ENCODE measurements at places on chromosomes 7 and 10.

DNA sequence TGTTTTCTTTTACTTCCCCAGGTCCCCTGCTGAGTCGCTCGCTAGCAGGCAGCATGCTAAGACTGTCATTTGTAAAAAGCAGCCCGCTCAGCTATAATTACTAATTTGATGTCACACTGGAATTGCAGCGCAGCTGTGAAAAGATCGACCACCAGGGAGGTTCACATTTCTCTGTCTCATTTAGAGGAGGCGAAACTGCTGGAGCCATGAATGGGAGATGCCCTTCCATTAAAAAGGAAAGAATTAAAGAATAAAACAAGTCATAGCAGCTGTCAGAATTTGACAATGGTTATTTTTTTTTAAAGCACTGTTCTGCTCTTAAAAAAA is 153.5 kb downstream of the PIP4K2A start:
- DNase-seq: no peak

DNA sequence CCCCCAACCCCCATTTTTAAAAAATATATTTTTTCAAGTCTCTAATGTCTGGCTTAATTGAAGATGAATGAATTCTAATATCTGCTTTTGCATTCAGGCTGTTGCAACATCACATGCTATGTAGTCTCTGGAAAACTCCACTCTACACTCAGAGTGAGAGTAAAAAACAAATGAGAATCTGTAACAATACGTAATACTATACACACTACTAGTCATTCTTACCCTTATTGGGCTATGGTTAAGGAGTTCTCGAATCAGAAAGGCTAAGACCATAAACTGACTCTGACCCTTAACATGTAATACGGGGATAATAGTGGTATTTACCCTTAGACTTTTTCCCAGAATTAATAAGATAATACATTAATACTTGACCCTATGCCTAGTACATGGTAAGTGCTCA is 42.9 kb upstream of the TMEM168 start:
- no peak for DNase-seq

DNA sequence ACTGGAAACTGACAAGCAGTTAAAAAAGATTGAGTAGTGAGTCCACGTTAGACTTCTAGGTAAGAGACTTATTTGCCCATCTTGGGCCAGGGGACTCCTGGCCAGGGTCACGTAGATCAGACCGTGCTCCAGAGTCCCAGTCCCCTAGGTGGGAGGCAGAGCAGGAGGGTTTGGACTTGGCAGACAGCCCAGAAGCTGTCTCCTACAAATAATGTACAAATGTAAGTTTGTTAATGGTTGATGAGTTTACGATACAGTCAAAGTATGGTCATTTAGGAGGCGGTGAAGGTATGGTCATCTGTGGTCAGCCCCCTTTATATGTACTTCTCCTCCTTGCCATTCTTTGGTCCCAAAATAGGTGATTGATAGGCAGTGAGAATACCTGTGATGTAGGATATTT is 28.2 kb downstream of the INPP5F start:
- DNase-seq: no peak

DNA sequence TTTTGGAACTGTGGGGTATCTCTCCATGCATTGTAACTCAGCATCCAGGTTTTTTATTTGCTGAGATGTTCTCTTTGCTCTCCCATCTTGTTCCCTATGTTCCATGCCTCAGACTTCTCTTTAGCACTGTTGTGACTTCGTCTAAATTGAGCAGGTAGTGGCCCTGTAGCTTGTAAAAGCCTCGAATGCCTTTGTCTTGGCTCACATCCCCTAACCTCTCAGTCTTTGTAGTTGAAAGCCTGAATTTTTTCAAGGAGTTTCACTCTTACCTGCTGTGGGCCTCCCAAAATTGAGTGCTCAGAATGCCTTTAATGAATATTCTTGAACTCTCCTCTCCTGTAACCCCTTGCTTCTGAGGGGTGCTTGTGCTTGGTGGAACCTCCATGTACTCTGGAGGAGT is 1137.3 kb downstream of the REEP3 start:
- DNase-seq: no peak

DNA sequence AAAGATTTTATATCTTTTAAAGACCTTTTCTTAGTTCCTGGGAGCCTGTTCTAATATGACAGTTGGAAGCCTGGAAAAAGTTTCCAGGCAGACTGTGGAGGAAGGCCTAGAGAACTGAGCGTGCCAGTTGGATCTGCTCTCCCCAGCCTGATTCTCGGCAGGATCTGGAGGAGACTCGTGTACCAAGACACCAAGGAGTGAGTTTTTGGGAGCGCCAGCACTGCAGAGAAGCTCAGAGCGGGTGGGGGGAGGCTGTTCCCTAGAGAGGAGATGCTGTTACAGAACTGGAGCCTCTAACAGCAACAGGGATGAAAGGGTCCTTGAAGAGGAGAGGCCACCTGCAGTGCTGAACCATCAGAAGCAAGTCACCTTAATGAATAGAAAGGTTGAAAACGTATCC is 52.9 kb downstream of the LYZL2 start:
- no peak for DNase-seq

DNA sequence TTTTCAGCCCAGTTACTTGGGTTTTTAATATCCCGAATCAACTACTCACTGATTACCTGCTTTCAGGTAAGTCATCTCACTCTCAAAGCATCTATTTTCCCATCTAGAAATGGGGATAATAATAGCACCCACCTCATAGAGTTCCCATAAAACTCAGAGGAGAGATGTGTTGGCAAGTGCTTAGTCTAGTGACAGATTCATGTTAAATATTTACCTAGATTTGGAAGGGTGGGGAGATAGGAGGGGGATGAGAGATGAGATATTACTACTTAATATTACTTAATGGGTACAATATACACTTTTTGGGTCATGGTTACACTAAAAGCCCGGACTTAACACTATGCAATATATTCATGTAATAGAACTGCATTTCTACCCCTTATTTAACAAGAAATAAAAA is 7.0 kb upstream of the A1CF start:
- DNase-seq: no peak

DNA sequence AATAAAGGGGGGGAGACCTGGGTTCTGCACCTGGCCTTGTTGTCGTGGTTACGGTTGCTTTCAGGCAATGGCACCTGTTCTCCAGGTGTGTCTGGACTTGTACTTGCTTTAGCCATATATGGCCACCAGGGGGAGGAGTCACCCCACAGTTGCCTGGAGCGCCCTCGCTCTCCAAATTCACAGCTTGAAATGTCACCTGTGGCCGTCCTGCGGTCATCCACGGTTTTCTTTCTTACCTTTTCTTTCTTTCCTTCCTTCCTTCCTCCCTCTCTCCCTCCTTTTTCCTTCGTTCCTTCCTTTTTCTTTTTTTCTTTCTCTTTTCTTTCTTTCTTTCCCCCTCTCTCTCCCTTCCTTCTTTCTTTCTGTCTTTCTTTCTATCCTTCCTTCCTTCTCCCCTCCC is 157.2 kb upstream of the ZNF92 start:
- DNase-seq: peak; percentile 24

GRCh38 chr10:8294779-8295178 is 240.3 kb downstream of the GATA3 start:
- DNase-seq: no peak

DNA sequence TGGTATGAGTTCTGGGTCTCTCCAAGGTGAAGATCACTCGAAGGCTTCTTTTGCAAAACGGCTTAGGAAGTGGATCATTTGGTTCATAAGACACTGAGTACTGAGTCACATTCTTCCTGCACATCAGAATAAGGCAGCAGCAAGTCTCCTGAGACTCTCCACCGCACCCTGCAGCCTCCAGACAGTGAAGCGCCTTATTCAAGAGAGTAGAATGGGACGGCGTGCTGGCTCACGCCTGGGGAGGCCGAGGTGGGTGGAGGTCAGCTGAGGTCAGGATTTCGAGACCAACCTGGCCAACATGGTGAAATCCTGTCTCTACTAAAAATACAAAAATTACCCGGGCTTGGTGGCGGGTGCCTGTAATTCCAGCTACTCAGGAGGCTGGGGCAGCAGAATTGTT is 70.3 kb downstream of the C10orf143 start:
- DNase-seq: peak; percentile 31

GRCh38 chr7:94325122-94325475 is 69.6 kb upstream of the COL1A2 start:
- no peak for DNase-seq
